ENCODE measurements at places on chromosomes 7 and 10.
A peak's percentile ranks its signal among the peaks of the same experiment; 100 is the strongest.

DNA sequence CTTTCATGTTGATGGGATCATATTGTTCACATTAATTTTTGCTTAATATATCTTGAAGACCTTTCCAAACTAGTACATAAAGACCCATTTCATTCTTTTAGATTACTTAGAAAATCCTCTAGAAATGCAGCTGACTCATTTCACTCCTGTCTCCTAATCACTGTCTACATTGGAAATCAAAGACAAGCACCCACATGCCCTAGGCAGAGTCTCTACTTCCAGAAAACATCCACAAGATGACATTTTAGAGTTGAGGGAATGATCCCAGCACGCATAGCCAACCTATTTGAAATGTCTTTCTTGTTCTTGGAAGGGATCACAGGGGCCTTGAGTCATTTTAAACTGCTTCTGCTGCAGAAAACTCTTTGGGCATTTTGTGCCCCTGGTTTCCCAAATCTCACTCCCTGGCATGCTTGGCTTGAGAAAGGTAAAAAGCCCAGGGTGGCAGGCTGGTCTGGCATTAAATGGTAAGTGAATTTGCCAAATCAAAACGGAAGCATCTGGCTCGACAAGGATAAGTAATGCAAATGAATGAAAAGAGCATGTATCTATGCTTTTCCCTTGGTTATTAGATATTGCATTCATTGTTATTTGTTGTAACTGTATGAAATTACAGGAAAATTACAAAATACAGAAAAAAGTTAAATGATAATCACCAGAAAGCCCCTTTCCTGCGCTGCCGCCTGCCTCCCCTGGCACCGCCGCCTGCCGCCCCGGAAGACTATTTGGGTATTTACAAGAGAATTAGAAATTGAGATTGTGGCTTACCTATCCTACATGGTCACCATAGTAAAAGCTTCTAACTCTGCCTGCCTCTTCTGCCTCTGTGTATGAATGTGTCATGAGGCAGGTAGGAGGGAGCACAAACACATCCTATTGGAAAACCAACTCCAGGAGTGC, 225.3 kb downstream of the PTEN start:
- no peak for DNase-seq

GRCh38 chr10:95397747-95398146, 106.9 kb upstream of the PDLIM1 start:
- no peak for DNase-seq

DNA sequence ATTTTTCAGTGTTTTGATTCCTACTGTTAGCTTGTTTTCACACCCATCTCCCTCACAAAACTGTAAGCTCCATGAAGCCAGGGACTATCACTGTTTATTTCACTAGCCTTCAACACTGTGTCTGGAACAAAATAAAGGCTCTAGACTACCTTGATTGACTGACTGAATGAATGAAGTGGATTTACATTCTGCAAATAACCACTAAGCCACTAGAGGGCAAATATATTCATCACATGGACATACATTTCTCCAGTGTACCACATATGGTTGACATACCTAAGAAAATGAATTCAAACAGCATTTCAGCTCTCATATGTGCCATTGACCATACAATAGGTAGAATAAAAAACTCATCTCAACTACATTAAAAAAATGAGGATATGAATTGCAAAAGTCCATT, 185.9 kb downstream of the RAB11FIP2 start:
- DNase-seq: peak; percentile 45

GRCh38 chr10:26665080-26666048, 32.1 kb upstream of the PDSS1 start:
- no peak for DNase-seq

- DNase-seq: no peak
Measured at GRCh38 chr10:65754112-65754511, 1171.7 kb upstream of the LRRTM3 start.

GRCh38 chr7:44631458-44632115, 25.2 kb downstream of the OGDH start:
- no peak for DNase-seq

DNA sequence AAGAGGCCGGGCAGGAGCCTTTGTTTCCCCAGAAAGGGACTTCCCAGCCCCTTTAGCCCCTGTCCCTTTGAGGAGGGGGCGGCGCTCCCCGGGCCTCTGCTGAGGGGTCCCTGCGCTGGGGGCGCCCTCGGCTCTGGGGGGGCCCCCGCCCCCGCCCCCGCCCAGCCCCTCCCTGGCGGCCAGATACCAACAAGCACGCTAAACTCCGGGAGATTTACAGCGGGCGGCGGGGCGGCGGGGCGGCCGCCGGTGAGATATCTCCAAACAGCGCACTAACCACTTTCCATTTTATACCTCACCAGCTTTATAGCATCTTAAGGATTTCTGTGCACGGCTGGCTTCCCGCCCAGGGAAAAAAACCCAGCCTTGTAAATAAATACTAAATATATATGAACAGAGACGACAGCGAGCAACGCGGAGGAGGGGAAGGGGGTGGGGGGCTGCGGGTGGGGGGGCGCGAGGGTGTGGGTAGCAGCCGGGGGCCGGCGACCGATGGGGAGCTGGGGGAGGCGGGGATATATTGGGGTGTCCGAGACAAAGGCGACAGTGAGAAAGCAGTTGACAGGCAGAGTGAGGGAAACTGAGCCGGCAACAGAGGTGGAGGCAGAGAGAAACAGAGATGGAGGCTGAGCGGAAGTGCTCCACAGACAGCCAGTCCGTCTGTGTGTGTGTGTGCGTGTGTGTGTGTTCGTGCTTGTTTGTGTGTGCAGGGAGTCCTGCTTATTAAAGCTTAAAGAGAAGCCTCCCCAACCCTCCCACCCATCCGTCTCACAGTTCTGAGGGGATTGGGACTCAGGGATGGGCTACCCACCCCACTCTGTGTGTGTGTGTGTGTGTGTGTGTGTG, 85.8 kb downstream of the HIF1AN start:
- no peak for DNase-seq

GRCh38 chr10:92242380-92242779, 48.5 kb downstream of the CPEB3 start:
- DNase-seq: no peak

GRCh38 chr10:64636461-64636860, 1115.3 kb downstream of the REEP3 start:
- no peak for DNase-seq

- peak; percentile 41 for DNase-seq
Measured at GRCh38 chr10:127563718-127564553, 14.8 kb downstream of the NPS start.

DNA sequence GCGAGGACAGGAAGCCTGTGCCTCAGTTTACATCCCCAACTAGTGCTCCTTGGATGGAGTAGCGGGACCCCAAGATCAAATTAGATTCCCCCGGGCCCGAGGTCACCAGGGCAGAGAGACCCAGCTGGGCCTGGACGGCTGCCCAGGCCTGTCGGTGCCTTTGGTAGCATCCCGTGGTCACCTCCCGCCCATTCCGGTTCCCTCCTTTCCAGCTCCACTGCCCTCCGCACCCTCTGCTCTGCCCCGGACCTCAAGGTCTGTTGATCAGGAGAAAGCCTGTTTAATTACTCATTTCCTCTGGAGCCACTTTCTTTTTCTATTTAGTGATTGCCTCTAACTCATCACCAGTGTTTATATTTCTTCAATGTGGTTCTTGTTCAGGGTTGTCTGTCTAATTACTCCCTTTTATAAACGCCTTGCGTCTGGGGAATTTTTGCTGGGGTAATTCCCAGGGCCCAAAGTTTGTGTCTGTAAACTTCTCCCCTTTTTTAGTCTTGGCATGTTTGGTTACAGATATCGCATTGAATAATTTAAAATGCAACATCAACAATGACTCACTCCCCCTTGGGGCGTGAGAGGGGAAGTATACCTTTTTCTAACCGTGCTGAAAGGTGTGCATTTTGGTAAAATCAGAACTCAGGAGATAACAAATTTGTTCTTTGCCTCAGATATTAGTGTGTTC, 1.9 kb downstream of the FOXK1 start:
- no peak for DNase-seq

- DNase-seq: peak; percentile 34
Measured at GRCh38 chr10:28263136-28263857, 39.6 kb downstream of the MPP7 start.

DNA sequence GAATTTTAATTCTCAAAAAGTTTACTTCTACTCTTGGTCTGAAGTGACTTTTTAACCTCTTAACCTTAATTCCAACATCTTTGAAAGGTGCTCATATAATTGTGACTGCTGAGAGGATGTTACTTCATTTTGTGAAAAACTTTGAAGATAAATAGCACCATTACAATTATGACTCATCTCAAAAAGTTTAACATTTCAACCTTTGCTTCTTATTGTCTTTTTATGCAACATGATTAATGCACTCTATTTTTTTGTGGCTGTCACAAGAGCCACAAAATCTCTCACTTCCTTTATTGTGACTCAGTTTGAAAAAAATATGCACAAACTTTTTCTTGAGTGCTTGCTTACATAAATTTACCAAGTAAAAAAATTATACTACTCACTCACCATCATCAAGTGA, 383.1 kb downstream of the LRRTM3 start:
- no peak for DNase-seq

GRCh38 chr7:24851786-24852185, 94.5 kb upstream of the GSDME start:
- DNase-seq: no peak

- DNase-seq: peak; percentile 21
Measured at GRCh38 chr10:5364890-5365338, at the start of gene UCN3. UCN3 (plus strand) TSS chr10:5364966; CDS start chr10:5373721, 8,755 bp downstream.

GRCh38 chr7:153088601-153089000, 329.0 kb downstream of the ACTR3B start:
- no peak for DNase-seq

DNA sequence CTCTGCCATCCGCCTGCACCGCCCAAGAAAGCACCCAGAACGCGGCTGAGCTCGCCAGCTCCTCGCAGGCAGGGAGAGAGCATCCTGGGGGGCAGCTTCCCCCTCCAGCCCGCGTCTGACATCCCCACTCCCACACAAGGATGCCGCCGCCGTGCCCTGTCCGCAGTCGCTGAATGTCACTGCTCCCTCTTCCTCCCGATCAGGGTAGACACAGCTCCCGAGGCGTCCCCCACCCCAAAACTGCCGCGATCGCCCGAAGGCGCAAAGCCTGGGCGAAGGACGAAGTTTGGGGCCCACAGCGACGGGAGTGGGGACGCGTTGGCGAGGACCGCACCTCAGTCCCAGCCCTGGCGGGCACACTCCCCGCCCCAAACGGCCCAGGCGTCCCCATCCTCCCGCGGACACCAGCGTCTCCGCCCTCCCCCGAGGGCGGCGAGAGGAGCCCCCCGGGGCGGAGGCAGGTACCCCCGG, 1.5 kb upstream of the KAT6B start:
- DNase-seq: peak; percentile 57

DNA sequence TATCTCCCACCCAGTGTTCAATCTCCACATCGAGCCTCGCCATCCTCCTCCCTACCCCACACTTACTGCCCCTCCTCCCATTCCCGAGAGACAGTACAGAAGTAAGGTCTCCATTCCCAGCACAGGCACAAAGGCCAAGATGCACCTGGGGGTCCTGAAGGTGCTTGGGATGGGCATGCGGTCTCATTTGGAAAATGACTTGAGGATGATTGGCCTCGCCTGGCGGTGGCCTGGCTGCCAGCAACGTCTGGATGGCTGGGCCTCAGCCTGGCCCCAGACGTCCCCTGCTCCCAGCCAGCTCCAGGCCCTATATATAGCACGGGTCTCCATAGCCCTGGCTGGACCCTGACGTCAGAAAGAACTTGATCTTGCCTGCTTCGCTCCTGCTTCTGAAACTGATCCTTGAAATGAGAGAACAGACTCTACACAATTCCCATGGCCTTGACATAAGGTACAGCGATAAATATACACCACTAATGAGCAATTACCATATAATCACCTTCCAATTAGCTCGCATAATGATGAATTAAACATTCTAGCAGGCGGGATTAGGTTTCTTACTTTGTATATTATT, 11.8 kb downstream of the EMX2 start:
- DNase-seq: no peak

DNA sequence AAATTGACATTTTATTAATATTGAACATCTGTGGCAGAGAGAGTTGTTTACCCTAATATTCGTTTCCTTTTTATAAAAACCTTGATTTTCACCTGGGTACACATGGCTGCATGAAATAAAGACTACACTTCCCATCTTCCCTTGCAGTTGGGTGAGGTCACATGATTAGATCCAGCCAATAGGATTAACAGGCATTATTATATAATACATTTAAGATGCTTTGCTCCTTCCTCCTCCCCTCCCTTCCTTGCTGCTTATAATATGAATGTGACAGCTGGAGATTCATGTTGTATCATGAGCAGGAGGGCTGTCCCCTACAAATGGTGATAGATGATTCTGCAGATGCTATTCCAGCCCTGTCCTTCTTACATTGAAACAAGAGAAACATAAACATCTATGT, 146.6 kb downstream of the SH2D4B start:
- peak; percentile 72 for DNase-seq

- peak; percentile 86 for DNase-seq
Measured at GRCh38 chr7:141754939-141755338, 9.0 kb upstream of the TAS2R3 start.

DNA sequence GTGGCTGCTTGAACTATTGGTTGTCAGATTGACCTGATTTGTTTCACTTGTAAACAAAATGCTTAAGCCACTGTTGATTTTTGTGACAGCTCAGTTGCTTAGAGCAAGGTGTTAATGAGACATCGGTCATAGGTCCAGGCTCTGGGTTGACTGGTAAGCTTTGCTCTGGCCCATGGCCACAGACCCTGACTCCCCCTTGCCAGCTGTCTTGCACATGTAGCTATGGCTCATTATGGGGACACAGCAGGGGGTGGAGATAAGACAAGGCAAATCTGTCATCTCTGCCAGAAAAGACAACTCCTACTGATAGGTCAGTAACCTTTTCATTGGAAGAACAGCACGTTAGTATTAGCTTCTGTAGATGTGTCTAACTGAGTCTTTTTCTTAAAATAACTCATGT, 95.3 kb downstream of the KAT6B start:
- DNase-seq: no peak

DNA sequence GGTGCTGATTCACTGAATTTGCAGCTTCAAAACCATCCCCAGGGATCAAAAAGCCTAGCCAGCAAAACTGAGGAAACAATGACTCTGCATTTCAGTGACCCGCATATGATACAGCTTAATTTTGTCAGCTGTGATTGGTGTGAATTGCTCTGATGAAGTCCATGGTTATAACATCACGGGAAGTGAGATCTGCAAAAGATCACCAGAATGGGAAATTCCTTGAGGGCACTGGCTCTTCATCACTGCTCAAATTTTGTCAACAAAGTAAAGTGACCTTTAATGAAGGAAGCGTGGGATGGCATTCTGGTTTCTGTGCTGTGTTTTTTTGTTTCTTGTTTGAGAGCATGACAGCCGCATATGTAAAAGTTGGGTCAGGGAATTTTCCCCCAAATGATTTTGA, 745.9 kb downstream of the GATA3 start:
- DNase-seq: no peak

All from GM23338 (cell line).